ENCODE measurements at places on chromosomes 12 and 14. TPM values are rescaled to one million over a fixed set of nuclear protein-coding genes. Genes with fewer than 3 reads are reported as not detected.

Gene MEG3
- 587 TPM for total RNA-seq

Gene SLCO1A2
- not detected for total RNA-seq

Gene POMT2
- total RNA-seq = 14.6 TPM

Gene PPP4R4
- 0.52 TPM for total RNA-seq

Gene DCN
- 688 TPM for total RNA-seq

Gene TIMELESS
- total RNA-seq = 5.2 TPM

Gene LRRC43
- not detected for total RNA-seq

Data from skeletal muscle tissue (tissue), 5 donors.